ENCODE measurements at places on chromosomes 16 and 17. TPM values are rescaled to one million over a fixed set of nuclear protein-coding genes. Genes with fewer than 3 reads are reported as not detected.

The KRTAP3-1 gene
- not detected for total RNA-seq

GRCh38 chr16:75092777-75093176 is 23.8 kb downstream of the LDHD start:
- DNase-seq = peak; percentile 75

DNA sequence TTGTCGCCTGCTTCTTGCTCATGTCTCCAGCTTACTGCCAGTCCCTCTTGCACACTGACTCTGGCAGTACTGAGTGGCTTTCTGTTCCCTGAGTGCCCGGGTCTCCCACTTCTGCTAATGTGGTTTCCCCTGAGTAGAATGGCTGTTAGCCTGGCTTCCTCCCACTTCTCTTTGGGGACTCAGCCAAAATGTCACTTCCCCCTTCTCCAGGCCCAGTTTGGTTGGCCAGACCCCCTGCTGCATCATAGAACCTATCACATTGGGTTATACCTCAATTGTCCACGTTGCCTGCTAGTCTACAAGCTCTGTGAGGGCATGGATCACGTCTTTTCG is 304.4 kb downstream of the HS3ST3B1 start:
- DNase-seq = peak; percentile 27

GRCh38 chr17:60147553-60148223 is 2.1 kb upstream of the CA4 start:
- DNase-seq = peak; percentile 71

DNA sequence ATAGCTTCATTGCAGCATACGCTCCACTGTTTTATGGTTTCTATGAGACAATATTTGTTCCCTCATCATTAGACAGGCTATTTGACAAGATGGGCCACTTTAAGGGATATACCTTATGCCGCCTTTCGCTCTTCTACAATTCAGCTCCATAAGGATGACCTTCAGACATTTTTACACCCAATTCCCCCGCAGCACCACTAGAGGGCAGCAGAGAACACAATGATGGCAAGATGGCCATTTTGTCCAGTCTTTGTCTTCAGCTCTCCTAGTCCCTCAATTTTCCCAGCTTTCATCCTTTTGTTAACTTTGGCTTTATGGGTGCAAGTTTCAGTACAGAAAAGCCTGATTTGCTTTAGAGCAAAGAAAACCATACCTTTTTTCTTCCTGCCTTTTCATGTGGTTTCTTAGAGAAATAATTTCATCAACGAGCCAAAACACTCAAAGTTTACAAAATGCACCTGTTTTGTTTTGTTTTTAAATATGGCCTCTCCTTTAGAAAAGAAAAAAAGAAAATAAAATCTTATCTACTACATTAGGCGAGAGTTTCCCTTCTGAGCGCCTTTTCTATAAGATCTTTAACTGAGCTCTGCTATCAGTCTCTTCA is 355.3 kb downstream of the TOX3 start:
- peak; percentile 74 for DNase-seq

DNA sequence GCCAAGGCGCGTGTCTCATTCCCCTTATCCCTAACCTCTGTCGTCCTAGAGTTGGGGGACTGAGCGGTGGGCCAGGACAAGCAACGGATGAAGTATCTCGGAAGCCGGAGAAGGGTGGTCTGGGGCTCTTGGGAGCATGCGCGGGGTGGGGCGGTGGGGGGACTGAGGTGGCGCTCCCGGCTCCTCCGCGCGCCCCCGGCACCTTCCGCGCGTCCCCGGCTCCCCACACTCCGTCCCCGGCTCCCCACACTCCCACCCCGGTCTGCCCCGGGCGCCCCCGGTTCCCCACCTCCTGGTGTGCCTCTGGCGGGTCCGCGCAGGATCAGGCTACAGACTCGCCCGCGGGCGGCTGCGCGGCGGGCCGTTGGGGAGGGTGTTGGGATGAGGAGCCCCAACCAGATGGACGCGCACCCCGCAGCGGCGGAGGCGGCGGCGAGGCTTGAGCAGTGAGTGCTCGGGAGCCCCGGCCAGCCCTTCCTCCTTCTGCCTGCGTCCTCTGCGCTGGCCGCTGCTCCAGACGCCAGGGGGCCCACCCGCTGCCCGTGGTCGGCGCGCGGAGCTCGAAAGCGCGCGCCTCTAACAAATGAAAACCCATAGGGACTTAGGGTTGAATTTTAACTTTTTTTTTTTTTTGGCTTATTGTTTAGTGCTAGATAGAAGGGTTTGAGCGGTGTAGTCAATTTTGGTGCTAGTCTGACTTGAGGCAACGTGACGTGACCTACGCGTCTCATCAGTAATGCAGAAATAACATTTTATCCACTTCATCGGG is 5.6 kb upstream of the CRYM start:
- DNase-seq = peak; percentile 56

GRCh38 chr17:66944351-66945146 is 20.0 kb upstream of the CACNG4 start:
- DNase-seq = no peak

GRCh38 chr16:57754354-57755060 is 18.9 kb downstream of the KATNB1 start:
- no peak for DNase-seq

DNA sequence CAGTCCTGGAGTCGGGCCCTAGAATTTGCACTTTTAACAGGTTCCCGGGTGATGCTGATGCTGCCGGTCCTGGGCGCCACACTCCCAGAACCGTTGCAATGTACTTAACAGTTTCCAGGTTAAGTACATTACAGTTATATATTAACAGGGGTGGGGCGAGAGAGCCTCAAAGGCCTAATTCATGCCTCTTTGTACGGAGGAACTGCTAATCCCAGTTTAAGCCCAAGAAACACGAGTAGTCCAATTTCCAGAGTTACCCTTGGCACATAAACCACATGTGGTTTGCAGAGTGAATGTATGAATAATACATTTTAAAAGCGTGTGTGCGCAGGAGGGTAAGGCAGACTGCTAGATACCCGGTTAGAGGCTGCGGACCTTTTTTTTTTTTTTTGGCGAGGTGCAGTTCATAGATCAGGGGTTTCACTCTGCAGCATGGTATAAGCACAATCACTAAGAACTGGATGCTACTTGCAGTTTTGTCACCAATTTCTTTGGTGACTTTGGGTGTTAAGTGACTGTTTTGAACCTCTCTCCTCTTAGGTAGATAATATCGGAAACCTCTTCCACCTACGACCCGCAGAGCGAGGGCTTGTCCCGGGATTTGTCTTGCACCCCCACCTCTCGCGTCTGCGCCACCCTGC is 713 bp downstream of the COX11 start:
- peak; percentile 40 for DNase-seq

DNA sequence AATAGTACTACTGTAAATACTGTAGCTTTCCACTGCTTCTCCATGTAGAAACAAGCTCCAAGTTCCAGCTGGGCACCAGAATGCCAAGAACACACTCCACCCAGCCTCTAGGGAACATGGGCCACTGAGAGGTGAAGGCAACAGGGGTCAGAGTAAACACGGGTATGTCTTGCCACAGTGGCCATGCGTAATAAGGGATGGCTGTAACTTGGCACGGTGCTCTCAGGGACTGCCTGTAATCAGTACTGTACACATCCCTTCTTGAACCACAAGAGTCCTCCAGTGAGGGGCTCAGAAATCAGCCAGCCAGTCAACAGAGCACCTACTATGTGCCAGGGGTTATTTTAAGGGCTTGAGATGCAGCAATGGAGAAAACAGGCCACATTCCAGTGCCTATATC is 10.8 kb downstream of the LRRC59 start:
- no peak for DNase-seq

GRCh38 chr17:51850201-51850600 is 308.3 kb downstream of the CA10 start:
- DNase-seq = no peak

DNA sequence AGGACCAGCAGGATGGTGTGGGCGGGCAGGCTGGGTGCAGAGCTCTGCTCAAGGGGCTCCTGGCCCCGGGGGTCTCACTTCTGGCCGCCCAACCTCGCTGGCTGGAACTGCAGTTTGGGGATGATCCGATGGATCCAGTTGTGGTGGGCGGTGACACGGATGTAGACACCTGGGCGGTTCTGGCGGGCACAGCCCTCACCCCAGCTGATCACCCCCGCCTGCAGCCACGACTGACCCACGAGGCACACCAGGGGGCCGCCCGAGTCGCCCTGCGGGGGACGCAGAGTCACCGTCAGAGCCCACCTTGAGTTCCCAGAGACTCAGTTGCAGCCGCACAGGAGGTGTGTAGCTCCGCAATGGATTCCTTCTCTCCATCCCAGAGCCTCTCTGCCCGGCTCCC is 7.5 kb downstream of the PRSS27 start:
- DNase-seq = no peak

GRCh38 chr17:82461827-82462524 is 3.4 kb downstream of the NARF start:
- DNase-seq = no peak

Measured in transverse colon (tissue), 4 donors.